ENCODE measurements at places on chromosomes 1 and 21. TPM values are rescaled to one million over a fixed set of nuclear protein-coding genes. Genes with fewer than 3 reads are reported as not detected.

PKNOX1 gene
- 25.5 TPM for total RNA-seq

ADCY10 gene
- 0.42 TPM for total RNA-seq

SLC6A17 gene
- total RNA-seq = not detected

UBL4B gene
- not detected for total RNA-seq

OPTC gene
- total RNA-seq = not detected

PGBD5 gene
- not detected for total RNA-seq

CSF3R gene
- 11.7 TPM for total RNA-seq

ROR1 gene
- total RNA-seq = 0.27 TPM

DNA sequence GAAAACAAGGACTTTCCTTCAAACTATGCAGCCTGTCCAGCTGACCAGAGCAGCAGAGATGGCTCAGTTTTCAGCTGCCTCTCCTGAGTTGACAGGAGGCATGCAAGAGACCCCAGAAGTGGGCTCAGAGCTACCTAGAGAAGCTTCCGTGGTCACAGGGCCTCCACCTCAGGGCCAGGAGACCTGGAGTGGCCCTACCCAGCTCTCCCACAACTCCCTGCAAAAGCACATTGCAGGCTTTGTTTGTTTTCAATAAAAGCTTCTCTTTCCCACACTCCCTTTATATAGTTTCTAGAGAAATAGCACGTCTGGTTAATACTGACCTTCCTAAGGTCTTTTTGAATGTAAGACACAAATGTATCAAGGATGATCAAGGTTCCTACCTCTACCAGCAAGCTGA is 40.1 kb downstream of the RRAGC start:
- DNase-seq = no peak

GRCh38 chr1:109874445-109874844 is 36.2 kb upstream of the CSF1 start:
- DNase-seq = no peak

- DNase-seq = no peak
Observed at GRCh38 chr1:166876540-166876838, 425 bp upstream of the TADA1 start.

DNA sequence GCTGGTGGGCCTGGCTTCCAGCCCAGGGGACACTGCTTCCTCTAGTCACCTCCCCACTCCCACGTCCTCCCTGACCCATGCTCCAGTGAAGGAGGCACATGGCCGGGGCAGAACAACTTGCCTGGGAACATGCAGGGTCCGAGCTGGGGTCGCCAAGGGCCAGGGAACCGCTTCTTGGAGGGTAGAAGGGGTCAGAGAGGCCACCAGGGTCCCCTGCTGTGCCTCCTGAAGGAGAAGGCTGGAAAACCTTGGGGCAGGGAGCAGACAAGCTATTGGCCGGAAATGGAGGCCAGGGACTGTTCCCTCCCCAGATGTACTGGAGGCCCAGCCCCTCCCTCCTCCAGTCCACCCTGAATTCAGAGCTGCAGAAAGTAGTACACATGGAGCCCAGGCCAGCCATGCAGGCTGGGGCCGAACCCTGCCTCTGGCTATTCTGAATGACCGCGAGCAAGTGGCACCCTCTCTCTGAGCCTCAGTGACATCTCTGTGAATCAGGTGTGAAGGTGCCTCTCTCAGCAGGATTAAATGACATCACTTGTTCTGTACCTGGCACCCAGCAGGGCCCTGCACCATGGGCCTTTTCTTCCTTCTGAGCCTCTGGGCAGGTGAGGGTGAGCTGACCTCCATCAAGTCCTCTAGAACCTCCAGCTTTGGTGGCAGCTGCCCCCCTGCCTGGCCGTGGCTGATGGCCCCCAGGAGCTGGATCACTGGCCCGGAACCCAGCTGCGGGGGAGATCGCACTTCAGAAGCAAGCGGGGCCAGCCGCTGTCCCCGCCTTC is 15.7 kb downstream of the SPOCD1 start:
- DNase-seq = peak; percentile 8

GRCh38 chr21:40335704-40336103 is 468.5 kb downstream of the PCP4 start:
- no peak for DNase-seq

- no peak for DNase-seq
Observed at GRCh38 chr21:45051580-45052434, 22.6 kb upstream of the ADARB1 start.

- no peak for DNase-seq
Observed at GRCh38 chr1:67705735-67706453, 20.9 kb downstream of the GADD45A start.

GRCh38 chr1:42557230-42557851 is 94.3 kb downstream of the CCDC30 start:
- no peak for DNase-seq

- no peak for DNase-seq
Observed at GRCh38 chr1:86523670-86524354, 23.1 kb upstream of the CLCA4 start.

GRCh38 chr1:22780696-22781095 is 70.1 kb downstream of the EPHB2 start:
- DNase-seq = no peak

GRCh38 chr1:226626577-226626956 is 78.0 kb downstream of the STUM start:
- peak; percentile 75 for DNase-seq

- DNase-seq = no peak
Observed at GRCh38 chr1:15214527-15214926, 32.5 kb upstream of the FHAD1 start.

- no peak for DNase-seq
Observed at GRCh38 chr1:18630511-18631495, at the start of gene PAX7. Gene PAX7, plus strand, starts transcription at chr1:18630846. Its CDS starts 758 bp downstream, at chr1:18631604.

DNA sequence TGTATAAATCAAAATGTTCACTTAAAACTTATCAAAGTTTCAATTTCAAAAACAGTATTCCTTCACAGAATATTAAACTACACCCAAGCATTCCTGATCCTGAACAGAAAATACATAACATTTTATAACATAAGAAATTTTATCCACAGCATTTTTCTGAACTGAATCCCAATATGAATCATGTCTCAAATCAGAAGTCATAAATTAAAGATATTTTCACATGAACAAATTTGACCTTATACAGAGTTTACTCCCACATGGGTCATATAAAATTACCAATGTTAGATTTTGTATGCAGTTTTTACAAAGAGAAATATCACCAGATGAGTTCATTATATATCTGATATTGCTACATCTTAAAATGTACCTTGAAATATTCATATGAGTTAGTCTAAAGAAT is 48.6 kb upstream of the ASPM start:
- DNase-seq = no peak

DNA sequence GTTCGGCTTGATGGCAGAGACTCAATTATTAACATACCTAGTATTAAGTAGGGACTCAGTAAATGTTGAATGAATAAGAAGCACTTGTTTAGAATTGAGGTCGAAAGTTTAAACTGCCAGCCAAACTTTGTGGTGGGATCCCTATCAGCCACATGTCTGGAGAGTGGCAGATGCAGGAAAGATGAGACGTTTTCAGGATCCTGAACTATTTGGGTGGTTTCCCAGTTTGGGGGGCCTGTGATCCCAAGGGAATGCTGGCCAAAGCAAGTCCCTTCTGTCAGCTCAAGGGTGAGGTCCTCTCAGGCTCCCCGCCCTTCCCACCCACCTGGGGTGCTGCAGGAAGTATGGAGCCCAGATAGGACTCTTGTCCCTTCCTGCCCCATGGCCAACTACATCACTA is 38.6 kb downstream of the KCNC4 start:
- no peak for DNase-seq

DNA sequence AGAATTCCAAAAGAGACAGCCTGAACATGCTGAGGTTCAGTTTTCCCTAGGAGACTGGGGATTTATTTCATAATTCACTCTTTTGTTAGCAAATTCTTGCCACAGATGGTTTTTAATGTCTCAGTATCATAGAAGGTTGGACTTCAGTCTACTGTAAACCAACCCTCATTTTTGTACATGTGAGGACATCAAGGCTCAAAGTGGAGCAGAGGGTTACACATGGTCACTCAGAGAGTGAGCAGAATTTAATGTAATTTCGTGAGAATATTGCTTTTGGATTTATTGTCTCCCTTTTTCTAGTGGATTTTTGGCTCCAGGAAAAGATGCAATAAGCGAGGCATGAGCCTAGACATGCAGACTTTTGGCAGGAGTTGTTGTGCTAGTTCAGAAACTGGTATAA is 210.8 kb upstream of the JUN start:
- no peak for DNase-seq

DNA sequence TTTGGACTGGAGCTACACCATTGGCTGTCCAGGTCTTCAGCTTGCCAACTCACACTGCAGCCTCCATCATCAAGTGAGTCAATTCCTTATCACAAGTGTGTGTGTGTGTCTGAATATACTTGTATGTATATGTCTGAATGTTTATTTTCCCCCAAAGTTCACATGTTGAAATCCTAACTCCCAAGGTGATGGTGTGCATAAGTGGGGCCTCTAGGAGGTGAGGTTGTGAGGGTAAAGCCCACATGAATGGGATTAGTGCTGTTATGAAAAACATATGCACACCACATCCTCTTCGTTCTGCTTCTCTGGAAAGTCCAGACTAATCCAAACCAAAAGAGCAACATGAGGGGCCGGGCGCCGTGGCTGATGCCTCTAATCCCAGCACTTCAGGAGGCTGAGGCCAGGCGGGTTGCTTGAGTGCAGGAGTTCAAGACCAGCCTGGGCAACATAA is 48.7 kb upstream of the LBR start:
- DNase-seq = no peak

DNA sequence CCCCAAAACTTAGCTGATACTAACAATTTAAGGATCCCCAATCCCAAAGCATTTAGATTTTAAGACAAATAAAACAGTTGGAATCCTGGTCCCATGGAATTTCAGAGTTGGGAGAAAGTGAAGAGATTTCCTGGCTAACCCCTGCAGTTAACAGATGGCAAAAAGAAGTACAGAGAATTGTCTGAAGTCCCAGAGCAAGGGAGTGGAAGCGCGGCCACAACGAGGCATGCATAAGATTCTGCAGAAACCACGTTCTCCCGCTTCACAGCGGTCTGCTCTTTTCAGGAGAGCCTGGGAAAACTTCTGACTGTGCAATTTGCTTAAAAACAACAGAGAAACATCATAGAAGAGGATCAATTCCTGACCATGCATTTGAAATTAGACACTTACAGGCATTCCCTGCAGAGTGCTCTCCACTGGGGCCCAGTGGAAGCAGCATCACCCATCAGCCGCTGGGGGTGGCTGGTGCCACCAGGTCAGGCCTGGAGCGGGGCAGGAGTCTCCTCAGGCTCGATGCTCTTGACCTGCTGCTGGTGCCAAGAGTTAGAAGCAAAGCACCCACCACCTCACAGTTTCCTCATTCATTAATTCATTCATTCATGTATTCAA is 226.7 kb upstream of the POU3F1 start:
- no peak for DNase-seq

- no peak for DNase-seq
Observed at GRCh38 chr1:14957375-14958098, 196.0 kb upstream of the TMEM51 start.

DNA sequence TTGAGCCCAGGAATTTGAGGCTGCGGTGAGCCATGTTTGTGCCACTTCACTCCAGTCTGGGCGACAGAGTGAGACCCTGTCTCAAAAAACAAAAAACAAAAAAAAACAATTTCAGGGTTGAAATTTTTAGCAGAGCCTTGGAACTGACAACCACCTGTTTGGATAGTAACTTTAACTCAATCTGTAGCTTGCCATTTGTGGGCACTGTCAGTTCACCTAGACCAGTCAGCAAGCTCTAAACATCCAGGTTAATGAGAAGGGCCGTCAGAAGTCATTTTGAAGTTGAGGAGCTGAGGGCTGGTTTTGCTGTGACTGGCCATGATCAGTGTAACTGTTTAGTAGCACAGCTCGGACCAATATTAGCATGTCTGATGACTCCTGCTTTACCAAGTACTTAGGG is 8.4 kb downstream of the TRAPPC10 start:
- DNase-seq = no peak

DNA sequence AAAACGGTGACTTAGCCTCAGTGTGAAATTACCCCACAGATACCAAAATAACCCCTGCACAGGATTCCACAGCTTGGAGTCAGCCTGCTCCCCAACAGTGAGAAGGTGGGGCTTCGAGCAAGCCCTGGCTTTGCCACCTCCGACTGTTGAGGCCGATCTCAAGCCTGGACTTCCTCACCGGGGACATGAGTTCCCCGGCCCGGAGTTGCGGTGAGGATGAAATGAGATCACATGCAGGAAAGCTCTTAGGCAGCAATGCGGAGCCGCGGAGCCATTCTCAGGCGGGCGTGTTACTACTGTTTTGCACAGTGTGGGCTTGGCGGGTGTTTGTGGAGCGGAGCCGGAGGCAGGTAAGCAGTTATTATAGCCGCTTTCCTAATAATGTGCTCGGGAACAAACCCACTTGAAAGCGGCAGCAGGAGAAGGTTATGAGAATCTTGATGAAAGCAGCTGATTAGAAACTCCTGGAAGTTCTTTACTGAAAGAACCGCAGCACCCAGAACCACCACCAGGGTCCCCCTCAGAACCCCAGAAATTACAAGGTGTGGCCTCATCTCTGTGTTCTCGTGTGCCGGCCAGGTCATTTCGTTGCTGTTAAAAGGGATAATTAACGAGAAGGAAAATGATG is 3.9 kb upstream of the CLSTN1 start:
- DNase-seq = peak; percentile 27

DNA sequence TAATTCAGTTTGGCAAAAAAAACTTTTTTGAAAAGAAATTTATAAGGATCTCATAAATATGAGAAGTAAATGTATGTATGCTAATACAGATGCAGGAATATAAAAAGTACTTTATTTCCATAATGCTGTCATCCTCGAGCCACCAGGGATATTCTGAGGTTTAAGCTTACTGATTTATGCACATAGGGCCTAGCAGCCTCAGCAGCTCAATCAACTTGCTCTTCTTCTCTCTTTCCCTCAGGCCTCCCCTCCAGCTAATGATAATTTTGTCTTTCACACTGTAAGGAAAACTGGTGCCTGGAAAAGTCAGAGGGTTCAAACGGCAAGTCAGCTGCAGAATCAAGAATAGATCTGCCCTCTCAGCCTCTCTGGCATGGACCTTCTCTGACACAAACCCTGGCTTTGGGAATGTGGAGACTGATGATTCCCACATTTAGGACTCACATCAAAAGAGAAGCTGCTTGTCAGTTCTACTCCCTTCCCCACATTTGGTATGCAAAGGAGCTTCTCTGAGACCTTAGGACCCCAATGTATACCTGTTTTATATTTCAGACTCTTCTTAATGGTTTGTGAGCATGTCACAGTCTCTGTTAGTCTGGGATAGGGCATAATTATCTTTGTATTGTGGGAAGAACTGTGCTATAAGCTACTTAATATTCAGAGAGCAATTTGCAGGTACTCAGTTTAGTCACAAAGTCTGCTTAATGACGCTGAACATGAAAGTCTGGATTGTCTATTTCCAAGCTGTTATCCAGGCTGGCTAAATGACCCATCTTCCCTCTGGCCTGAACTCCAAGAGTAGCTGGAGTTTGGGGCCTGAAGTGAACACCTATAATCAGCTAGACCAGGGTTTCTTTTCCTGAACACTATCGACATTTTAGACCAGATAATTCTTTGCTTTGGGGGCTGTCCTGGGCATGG is 52.1 kb upstream of the DIPK1A start:
- no peak for DNase-seq

DNA sequence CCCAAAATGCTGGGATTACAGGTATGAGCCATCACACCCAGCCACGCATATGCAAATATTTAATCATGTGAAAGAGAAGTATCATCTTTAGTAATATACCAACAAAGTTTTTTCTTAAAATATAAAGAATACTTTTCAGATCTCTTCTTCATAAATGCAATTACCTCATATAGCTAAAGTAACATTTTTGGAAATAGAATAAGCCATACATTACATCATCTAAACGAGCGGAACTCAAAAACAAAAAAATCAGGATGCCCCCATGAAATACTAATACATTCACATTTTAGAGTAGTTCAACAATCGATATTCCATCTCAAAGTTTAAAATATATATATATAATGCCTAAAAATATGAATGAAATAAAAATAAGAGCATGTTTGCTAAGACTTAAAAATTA is 4.7 kb downstream of the NDC1 start:
- no peak for DNase-seq
